ENCODE measurements at places on chromosomes 16 and 17.

- DNase-seq, result no peak
Measured at GRCh38 chr16:11550791-11551498, 35.8 kb downstream of the LITAF start.

DNA sequence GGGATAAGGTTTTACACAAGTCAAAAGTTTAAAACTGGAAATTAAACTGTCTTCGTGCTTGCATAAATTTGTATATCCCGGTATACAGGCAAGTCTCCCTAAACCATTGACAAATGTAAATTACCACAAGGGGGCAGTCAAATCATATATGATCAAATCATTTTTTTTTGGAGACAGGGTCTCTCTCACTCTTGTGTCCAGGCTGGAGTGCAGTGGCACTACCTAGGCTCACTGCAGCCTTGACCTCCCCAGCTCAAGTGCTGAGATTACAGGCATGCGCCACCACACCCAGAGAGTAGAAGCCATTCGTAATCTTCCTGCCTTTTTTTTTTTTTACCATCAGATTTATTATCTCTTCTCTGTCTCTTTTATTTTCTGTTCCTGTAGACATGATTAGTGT, 18.5 kb downstream of the TOP2A start:
- peak; percentile 70 for DNase-seq

- peak; percentile 55 for DNase-seq
Measured at GRCh38 chr17:70295731-70296130, 126.4 kb downstream of the KCNJ2 start.

GRCh38 chr17:40597156-40597555, 31.9 kb upstream of the CCR7 start:
- DNase-seq, result no peak

DNA sequence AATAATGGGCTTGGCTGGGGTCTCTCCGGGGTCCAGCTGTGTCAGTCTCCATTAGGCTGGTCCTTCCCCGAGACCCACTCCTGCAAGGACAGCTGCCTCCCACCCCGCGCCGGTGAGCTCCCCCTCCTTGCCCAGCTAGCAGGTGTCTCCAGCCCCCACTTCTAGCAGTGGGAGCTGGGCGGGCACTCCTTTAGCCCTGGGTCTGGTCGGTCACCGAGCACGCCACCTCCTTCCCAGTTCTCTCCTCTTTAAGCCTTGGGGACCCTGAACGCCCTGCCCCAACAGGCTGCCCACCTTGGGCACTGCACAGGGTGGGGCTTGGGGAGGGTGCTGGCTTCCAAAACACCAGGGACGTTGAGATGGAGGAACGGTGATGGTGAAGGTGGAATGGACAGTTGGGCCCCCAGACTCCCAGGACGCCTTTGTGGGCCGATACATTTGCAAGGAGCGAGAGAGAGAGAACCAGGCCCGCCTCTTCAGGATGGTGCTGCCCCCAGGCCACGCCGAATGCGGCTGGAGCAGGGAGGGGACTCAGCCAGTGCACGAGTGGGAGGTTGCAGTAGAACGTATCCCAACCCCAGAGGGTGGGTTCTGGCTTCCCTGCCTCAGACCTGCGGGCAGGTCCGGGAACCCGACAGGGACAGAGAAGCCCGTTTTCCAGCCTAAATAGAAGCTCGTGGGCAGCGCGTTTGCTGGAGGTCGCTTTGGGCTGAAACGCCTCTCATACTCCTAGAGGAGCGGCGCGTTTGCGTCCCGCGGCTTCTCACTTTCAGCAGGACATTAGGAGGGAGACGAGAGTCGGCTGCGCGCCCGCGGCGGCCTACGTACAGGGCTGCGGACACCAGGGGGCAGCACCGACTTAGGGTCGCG, 10.7 kb downstream of the TBX2 start:
- DNase-seq, result peak; percentile 70

DNA sequence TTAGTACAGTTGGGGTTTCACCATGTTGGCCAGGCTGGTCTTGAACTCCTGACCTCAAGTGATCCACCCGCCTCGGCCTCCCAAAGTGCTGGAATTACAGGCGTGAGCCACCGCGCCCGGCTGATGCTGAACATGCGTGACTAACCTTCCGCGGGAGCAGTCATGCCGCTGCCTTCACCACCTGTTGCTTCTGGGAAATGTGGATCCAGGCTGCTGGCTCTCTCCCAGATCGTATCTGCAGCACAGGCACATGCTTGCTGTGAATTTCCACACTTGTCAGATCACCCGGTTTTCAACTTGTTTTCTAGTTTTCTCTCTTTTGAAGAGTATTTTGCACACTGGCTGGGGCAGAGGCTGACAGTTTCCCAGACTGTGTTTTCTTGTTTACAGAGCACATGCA, 97.9 kb downstream of the ADCY9 start:
- DNase-seq, result no peak

GRCh38 chr17:82386255-82386831, 14.8 kb downstream of the UTS2R start:
- DNase-seq, result no peak

DNA sequence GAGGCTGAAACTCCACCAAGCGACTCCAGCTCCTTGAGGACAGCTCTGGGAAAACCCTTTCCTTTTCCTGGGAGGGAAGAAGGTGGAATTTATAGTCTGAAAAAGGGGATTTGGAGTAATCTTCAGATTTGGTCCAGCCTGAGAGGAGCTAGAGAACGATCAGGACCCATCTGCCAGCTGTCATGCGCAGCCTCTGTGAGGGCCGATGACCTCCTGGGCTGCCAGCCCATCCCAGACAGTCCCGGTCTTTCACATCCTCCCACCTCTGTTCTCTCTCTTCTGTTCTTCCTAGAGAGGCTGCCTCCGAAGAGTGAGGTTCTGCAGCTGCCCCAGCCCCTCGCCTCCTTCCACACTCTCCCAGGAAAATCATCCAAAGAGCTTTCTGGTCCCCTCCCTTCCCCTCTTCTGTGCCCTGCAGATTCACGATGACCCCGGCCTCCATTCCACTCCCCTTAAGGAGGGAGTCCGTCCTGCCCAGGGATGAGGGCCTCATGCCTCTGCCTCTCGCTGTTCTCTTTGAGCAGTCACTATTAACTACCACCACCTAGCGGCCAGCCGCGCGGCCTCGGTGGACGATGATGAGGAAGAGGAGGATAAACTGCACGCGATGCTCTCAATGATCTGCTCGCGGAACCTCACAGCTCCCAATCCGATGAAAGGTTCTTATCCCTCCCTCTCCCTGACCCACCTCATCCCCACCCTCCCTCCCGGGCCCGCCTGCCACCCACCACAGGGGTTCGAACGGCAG, 29.6 kb downstream of the SGSM2 start:
- no peak for DNase-seq

DNA sequence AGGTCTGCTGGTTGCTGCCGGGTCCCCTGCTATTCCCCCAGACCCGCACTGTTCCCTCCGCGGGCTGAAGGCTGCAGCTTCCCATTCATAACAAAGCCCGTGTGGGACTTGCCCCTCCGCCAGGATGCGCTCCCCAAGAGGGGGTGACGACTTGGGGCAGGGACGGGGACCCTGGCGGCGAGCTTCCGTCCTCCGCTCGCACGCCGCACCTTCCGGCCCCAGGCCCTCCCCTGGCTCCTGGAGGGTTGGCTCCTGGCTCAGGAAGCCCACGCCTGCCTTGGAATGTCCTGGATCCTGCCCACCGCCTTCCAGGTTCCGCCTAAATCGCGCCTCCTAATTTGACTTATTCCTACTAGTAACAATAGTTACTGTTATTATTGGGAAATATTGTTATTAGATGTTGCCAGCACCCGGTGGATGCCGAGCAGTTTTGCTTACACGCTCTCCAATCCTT, 1.1 kb upstream of the TFAP4 start:
- DNase-seq, result peak; percentile 43

DNA sequence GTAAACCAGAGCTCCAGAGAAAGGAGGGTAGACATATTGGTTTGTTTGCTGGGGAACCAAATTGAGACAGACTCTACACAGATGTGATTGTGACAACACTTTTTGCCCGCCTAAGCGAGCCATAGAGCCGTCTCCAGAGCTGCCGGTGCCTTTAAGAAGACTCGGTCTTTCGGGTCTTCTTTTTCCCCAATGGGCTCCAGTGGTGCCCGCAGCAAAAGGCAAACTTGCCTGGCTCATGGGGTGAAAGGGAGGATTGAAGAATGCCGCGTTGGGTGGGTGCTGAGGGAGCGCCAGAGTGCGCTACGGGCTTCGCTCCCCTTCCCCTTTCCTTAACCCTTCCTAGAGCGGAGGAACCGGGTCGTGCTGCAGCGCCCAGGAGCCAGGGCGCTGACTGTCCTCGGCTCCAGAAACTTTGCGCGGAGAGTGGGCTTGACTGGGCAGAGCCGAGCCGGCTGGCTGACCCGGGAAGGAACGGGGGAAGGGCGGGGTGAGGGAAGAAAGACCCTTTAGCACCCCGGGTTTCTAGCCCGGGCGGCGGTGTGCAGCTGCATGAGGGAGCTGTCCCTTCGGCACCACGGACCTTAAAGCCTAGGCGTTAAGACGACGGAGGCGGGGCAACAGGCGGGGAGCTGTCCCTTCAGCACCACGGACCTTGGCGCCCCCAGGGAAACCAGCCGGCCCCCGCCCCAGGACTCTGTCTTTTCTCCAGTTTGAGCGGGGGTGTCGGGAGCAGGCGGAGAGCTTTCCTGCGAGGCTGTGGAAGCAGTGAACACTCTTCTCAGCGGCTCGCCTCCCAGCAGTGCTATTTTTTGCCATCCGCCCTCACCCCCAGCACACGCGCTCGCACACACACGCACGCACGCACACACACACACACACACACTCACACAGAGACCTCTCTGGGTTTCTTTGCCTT, at the start of gene CACNG3:
Gene CACNG3, plus strand, starts transcription at position 880 of the 916 bp plus-strand sequence. CDS start 420 bp downstream, outside the sequence.
- peak; percentile 52 for DNase-seq

- DNase-seq, result peak; percentile 58
Measured at GRCh38 chr16:75420987-75421819, 12.1 kb downstream of the CFDP1 start.

DNA sequence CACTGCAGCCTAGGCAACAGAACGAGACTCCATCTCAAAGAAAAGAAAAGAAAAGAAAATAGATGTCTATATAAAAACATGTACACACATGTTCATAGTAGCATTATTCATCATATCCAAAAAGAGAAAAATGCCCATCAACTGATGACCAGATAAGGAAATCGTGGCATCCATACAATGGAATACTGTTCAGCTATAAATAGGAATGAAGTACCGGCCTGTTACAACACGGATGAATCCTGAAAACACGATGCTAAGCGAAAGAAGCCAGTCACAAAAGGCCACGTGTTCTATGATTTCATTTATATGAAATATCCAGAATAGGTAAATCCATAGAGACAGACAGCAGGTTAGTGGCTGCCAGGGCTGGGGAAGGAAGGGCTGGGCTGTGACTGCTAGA, 65.8 kb downstream of the TBC1D16 start:
- DNase-seq, result no peak

GRCh38 chr17:79951361-79952264, 84.1 kb downstream of the TBC1D16 start:
- DNase-seq, result no peak

GRCh38 chr17:48908853-48909394, 717 bp downstream of the UBE2Z start:
- DNase-seq, result peak; percentile 60

- no peak for DNase-seq
Measured at GRCh38 chr17:72515291-72516065, 394.7 kb downstream of the SOX9 start.

DNA sequence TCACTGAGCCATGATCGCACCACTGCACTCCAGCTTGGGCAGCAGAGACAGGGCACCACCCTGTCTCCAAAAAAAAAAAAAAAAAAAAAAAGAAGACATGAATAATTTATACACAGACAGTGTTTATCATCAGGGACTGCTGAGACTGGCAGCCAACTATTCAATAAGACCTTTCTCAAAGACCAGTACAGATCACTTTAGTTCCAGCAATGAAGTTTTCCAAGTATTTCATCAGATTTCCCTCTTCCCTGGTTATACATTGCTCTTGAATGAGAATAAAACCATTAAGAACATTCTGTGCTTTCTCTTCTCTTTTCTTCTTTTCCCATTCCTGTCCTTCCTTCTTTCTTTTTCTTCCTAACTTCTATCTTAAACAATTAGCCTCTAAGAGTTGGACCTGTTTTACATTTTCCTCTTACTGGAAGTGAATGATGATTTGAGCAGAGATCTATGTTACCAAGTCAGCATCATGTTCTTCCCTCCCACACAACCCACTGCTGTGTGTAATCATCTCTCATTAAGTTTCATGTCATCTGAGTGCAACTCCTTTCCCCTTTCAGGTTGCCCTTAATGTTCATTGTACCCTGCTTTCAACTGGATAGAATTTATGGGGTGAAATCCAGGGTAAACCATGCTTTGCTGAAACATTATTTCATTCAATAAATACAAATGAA, 35.9 kb upstream of the SMIM36 start:
- DNase-seq, result peak; percentile 65

DNA sequence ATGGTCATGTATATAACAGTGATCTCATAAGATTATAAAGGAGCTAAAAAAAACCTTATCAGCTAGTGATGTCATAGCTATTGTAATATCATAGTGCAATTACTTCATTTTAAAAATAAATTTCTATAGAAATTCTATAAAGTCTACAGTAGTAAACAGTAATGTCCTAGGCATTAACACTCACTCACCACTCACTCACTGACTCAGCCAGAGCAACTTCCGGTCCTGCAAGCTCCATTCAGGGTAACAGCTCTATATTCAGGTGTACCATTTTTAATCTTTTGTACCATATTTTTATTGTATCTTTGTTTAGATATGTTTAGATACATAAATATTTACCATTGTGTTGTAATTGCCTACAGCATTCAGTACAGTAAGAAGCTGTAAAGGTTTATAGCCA, 524.4 kb upstream of the CDH5 start:
- DNase-seq, result no peak

- no peak for DNase-seq
Measured at GRCh38 chr16:70572050-70572925, 48.7 kb downstream of the SF3B3 start.

GRCh38 chr16:37511-37910, 15.9 kb downstream of the POLR3K start:
- DNase-seq, result peak; percentile 29

- DNase-seq, result no peak
Measured at GRCh38 chr17:28811651-28812090, 30.9 kb downstream of the FAM222B start.

DNA sequence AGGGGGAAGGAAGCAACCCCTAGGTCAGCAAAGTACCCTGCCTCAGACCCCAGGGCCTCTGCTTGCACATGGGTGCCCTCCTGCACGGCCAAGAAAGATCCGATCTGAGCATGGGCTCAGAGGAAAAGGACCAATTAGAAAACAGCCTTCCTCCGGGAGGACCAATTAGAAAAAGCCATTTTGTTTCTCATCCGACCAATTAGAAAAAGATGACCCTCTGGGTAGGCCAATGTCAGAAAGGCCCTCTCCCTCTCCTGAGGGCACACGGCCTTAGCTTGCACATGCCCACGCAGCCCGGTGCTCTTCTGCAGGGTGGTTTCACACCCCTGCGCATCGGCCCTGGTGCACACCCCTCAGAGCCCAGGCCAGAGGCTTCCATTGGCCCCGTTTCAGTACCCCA, 5.1 kb upstream of the CISD3 start:
- no peak for DNase-seq

DNA sequence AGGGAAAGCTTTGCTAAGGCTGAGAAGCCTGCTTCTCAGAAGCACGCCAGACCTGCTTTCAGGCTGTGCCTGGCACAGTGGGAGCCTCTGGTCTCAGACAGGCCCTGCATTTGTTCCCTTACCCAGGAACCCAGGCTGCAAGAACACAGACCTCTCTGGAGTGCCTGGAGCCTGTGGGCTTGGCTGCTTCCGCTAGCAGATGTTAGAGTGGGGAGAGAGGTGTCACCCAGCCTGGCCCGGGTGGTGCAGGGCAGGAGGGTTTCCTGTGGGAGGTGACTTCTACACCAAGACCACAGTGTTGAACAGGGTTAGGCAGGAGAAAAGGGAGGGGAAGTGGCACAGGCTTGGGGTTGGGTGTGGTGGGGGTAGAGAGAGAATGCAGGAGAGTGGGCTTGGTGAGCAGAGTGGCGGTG, 35.8 kb upstream of the ADGRG1 start:
- DNase-seq, result no peak

Data from suppressor macrophage treated with lipopolysaccharide for 4 hours (primary cell).